ENCODE measurements at places on chromosomes 2 and 18.

DNA sequence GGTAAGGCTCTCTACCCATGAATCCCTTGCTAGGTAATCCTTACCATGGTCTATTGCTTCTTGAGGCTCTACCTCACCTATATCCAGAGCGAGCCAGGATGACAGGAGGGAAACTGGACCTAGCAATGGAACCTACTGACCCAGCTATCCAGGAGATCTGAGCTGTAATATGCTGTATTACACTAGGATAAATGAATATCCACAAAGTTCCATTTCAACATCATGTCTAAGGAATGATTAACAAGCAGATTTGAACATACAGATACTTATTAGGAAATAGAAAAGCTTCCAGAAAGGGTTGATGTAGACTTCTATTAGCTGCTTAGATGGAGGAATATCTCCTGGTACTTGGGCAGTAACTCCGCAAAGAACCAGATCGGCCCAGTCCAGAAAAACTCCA is 110.1 kb downstream of the BAZ2B start:
- no peak for DNase-seq

GRCh38 chr18:3089579-3089978 is 76.6 kb upstream of the LPIN2 start:
- no peak for DNase-seq

DNA sequence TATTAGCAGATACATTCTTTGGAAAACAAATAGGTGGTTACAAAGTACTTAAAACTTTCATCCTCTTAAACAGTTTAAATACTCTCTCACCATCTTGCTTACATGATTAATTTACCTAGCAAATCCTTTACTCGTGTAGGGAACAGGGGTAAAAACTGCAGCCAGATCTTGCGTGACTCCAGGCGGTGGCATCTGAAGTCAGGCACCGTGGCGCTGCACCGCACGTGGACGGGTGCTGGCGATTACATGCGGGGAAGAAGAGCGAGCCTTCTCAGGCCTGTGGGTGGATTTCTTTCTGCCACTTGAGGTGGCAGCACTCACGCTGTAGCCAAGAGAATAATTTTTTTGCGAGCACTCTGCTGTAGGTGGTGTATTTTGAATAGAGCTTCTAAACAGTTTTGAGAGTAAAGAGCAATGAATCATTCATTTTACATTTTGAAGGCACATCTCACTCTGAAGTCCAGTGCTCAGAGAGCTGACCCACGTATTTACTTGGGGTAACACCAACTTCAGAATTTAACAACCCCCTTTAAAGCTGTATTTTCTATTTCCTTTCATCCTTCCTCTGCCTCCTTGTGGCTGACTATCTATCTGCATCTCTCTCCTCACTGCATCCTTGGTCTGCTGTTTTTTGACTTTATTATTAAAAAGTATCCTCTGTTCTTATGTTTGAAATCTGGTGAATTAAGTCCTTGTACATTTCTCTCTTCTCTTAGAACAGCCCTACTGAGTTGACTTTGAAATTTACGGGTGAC is 68.9 kb downstream of the EPAS1 start:
- no peak for DNase-seq

DNA sequence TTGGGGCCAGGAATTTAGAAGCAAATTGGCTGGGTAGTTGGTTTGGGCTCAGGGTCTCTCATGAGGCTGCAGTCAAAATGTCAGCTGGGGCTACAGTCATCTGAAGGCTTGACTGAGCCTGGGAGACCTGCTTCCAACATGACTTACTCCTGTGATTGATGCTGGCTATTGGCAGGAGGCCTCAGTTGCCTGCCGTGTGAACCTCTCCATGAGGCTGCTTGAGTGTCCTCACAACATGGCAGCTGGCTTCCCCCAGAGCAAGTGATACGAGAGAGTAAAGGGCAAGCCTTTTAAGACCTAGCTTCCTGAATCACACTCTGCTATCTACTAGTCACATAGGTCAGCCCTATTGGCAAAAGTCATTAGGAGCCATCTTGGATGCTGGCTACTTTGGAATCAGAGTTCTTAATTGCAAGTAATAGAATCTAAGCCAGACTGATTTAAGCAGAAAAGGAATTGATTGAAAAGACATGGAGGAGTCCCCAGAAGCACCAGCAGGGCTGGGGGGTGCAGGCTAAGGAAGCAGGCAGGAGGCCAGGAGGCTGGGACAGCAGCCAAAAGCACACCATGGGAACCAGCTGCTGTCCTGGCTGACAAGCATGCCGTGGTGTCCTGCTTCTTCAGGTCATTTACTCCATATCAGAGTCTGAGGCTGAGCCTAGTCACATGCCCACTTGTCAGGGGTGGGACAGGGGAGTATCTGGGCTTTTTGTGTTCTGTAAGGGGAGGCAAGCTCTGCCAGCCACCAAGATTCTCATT is 7.8 kb upstream of the GIGYF2 start:
- no peak for DNase-seq

DNA sequence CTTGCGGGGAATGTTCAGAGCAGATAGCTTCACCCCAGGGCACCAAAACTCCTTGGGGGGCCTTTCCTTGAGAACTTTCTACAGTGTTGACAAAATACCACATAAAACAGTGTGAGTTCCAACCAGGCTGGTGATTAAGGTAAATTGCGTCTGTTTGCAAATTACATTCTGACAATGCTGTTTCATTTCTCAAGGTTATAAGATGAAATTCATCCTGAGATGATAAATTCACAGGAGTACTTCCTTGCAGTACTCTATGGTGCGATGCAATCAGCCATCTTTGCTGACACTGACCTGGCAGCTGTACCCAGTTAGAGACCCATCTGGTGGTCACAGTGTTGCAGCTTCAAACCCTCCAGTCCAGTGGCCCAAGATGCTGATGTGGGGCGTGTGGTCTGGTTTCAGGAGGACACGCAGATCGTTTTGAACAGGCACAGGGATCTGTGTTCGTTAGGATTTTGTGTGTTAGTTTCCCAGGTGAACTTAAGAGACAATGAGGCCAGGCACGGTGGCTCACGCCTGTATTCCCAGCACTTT is 99.5 kb upstream of the SLC66A3 start:
- no peak for DNase-seq

GRCh38 chr2:58800881-58801280 is 559.8 kb upstream of the FANCL start:
- no peak for DNase-seq

GRCh38 chr2:37623971-37624900 is 47.2 kb downstream of the CDC42EP3 start:
- no peak for DNase-seq

Measured in stimulated activated CD4-positive, alpha-beta T cell treated with anti-CD3 and anti-CD28 coated beads, Interleukin-4, amount 100 ng/mL, for 1 hour (primary cell).